ENCODE measurements at places on chromosomes 2 and 18.
A peak's percentile ranks its signal among the peaks of the same experiment; 100 is the strongest.

DNA sequence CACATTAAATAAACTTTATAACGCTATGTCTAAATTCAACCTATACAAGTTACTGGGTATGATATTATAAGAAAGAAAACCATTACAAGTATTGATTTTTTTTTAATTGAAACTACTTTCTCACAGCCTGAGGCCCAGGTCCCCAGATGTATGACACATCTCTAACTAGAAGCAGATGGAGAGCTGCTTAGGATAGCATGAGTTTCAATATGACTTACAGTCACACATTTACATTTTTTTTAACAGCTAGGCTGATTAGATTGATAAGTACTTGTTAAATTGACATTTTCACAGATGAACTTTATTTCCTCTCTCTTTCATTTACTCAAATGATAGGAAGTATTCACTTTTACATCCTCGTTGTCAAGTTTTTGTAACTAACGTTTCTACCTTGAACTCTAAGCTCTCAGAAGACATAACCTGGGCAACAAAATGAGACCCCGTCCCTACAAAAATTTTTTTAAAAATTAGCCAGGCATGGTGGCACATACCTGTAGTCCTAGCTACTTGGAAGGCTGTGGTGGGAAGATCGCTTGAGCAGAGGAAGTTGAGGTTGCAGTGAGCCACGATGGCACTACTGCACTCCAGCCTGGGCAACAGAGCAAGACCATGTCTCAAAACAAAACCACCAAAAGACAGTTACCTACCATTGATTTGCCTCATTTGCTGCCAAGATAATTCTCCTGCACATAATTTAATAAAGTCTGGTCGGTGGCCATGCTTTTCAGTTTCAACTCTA, 52.4 kb downstream of the STK39 start:
- DNase-seq, result no peak

DNA sequence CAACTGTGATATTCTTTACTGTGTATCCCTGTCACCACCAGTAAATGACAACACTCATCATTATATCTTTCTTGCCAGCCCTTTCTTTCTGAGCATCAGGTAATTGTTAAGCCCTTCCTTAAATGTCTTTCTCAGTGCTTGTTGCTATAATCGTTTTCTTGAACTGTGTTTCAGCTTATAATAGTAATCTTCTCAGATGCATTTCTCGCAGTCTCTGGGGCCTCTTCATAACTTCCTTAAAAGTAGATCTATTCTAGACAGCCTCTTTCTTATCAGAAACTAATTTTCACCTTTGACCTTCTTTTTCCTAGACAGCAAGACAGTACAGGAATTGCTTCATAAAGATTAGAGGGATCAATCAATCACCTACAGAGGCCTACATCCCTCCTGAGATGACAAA, 648.1 kb downstream of the CPS1 start:
- no peak for DNase-seq

DNA sequence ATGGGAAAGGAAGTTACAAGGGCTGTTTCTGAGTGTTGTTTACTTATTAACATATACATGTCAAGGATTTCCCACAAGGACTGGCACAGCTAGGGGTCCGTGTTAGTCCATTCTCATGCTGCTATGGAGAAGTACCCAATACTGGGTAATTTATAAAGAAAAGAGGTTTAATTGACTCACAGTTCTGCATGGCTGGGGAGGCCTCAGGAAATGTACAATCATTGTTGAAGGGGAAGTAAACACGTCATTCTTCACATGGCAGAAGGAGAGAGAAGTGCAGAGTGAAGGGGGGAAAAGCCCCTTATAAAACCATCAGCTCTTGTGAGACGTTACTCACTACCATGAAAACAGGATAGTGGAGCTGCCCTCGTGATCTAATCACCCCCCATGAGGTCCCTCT, 128.9 kb upstream of the CELF4 start:
- DNase-seq, result no peak

GRCh38 chr2:1639086-1639858, 105.0 kb downstream of the PXDN start:
- DNase-seq, result no peak

DNA sequence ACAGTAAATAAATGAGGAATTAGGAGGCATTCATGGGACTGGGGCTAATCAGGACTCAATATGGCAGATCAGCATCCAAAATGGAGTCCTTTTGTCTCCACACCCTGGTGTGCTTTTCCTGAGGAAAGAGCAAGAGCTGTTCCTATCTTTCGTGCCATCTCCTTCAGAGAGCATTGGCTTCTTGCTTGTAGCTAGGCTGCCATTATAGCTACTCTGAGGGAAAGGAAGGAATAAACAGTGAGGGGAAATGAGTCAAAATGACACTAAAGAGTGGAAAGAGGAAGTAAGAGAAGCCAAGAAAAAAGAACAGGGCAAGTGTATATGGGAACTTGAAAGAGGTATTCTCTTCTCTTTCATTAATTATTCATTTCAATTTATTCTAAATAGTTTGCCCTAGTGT, 8.4 kb upstream of the NMI start:
- no peak for DNase-seq

- peak; percentile 60 for DNase-seq
Measured at GRCh38 chr18:59238385-59238784, 18.4 kb downstream of the GRP start.

- peak; percentile 35 for DNase-seq
Measured at GRCh38 chr2:129849559-129850160, 129.8 kb upstream of the RAB6C start.

GRCh38 chr2:17317439-17317976, 200.7 kb downstream of the RAD51AP2 start:
- DNase-seq, result no peak

DNA sequence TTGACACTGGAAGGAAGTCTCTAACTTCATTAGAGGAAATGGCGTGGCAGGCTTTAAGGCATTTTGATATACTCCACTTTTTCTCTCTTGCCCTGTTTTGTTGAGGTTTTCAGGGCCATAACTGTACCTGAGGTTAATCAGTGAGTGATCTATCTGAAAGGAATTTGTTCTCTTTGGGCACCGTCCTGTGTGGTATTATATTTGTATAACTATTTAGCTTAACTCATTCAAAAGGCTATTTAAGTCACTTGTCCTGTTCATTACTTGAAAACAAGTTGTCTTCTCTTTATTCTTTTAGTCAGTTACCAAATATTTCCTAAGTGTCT, 180.4 kb downstream of the NEDD4L start:
- no peak for DNase-seq

DNA sequence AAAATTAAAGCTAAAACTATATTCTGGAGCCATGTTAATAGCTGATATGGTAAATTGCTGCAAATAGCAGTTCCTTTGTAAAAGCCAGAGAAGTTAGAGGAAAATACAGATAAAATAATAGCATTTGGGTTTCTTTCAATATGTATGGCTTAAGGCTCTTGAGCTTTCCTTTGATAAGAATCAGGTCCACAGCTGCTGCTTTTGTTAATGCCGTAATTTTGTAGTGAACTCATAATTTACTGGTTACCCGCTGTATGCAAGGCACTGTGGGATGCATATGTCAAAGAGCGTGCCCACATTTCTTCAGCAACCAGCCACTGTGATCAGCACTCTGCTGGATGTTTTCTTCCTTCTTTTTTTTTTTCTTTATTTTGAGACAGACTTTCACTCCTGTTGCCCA, 79.1 kb downstream of the MOGAT1 start:
- DNase-seq, result no peak

DNA sequence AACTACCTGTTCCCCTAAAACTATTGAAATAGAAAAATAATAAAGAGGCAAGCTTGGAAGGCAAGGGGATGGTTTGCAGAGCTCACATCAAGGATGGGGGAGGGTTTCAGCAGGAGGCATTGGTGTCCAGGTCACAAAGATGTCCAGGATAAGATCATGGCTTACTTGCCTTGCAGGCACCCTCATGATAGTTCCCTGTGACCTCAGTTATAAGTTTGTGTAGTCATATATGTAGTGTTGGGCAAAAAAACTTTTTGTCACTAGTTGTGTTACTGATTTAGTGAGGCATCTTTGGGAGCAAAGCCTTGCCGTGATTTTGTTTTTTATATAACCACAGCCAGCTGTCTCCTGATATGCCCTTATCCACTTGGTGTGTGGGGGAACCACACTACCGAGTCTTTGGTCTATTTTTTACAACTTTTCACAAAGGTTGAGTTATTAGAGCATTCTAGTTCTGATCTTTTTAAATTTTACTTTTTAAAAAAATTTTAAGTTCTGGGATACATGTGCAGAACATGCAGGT, 53.3 kb downstream of the IL1R2 start:
- DNase-seq, result no peak

DNA sequence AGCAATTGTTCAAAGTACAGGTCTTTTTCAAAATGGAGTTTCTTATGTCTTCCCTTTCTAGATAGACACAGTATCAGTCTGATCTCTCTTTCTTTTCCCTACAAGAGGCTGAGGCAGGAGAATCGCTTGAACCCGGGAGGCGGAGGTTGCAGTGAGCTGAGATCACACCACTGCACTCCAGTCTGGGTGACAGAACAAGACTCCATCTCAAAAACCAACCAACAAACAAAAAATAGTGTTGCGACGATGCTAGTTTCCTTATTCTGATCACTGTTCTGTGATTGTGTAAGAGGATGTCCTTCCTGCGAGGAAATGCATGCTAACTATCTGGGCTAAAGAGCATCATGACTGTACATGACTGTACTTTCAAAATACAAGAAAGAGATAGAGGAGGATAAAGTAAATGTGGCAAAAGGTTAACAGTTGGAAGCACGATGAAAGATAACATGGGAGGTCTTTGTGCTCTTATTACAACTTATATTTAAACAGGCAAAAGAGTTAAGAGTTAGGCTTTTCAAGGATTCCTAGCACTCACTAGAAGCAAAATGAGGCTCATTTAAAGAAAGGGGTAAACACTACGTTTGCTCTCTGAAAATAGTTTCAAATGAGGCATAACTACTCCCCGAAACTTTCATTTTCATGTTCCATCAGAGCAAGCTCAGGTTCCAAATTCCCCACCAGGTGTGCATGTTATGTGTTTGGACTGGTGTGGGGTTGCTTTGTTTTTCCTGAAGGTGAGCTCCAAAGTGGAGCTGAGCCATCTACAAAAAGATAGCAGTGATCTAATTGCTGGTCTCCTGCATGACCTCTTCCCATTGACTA, 23.8 kb downstream of the SOWAHC start:
- no peak for DNase-seq

- no peak for DNase-seq
Measured at GRCh38 chr2:220969348-220969747, 602.8 kb downstream of the EPHA4 start.

- DNase-seq, result no peak
Measured at GRCh38 chr2:231526341-231527090, 3.7 kb downstream of the NMUR1 start.

GRCh38 chr2:127050803-127051115, 56.2 kb downstream of the BIN1 start:
- DNase-seq, result no peak

- DNase-seq, result no peak
Measured at GRCh38 chr2:188130317-188130716, 161.4 kb upstream of the GULP1 start.

DNA sequence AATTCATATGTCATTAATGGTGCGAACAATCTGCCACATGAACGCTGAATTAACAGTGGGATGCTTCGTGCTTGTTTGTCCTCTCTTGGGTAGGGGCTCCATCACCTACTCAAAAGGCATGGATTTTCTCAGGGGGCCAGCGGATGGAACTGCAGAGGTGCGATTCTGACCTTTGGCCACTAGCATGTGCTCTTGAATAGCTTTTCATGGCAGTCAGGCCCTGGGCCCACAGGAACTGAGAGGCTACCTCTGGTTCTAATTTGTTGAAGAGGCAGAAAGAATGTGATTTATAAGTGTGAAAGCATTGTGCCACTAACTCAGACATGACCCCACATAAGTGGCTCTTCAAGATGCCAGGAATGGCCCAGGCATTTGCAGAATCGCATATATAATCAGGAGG, 283.2 kb downstream of the INSIG2 start:
- DNase-seq, result no peak

GRCh38 chr2:200396781-200397242, 90.3 kb downstream of the SPATS2L start:
- DNase-seq, result no peak

- DNase-seq, result no peak
Measured at GRCh38 chr2:230008708-230009066, 60.0 kb downstream of the SLC16A14 start.

GRCh38 chr2:72934683-72935610, 17.6 kb downstream of the EMX1 start:
- no peak for DNase-seq

DNA sequence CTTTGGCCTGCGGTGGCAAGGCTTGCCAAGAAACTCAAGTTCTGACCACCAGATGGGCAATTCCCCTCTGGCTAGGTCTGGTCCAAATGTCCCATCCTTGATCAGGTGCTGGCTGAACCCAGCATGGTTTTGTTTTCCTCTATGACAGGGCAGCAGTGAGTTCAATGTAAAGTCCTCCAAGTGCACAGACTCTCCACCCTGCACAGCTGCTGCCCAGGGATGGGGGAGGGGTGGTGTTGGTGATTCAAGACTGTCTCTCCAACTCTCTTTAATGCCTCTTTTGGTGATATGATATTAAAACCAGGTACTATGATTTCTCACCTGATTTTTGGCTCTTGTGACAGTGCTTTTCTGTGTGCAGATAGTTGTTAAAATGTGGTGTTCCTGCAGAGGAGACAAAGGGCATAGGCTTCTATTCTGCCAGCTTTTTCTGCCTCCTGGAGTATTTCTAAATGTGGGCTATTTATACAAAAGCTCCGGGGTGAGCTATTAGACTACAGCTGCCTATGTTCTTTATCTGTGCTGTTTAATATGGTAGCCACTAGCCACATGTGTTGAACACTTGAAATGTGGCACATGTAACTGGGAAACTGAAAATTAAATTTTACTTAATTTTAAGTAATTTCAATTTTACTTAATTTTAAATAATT, 64.0 kb upstream of the STK39 start:
- no peak for DNase-seq

GRCh38 chr2:228507870-228508269, 326.4 kb upstream of the SPHKAP start:
- no peak for DNase-seq

DNA sequence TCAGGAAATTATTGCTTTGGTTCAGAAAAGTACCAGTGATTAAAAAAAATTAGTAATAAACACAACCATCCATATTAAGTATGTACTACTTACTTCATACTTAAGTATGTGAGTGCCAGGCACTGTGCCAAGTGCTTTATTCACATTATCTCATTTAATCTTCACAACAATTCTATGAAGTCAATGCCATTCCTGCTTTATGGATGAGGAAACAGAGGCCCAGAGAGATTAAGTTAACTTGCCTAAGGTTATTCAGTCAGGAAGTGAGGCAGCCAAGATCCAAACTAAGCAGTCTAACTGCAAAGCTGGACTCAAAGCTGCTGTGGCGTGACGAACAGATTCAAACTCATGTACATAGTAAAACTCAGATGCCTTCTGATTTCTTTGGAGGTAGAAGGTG, 22.3 kb downstream of the DTNB start:
- no peak for DNase-seq

Data from NCI-H1417 treated with DMSO at 0.1 percent for 48 hours (cell line).